ENCODE measurements at places on chromosomes 12 and 14.
A peak's percentile ranks its signal among the peaks of the same experiment; 100 is the strongest.

GRCh38 chr14:22418631-22419030, 170.4 kb downstream of the DAD1 start:
- no peak for DNase-seq

- DNase-seq = no peak
Measured at GRCh38 chr14:21043974-21044618, 1.9 kb downstream of the RNASE7 start.

DNA sequence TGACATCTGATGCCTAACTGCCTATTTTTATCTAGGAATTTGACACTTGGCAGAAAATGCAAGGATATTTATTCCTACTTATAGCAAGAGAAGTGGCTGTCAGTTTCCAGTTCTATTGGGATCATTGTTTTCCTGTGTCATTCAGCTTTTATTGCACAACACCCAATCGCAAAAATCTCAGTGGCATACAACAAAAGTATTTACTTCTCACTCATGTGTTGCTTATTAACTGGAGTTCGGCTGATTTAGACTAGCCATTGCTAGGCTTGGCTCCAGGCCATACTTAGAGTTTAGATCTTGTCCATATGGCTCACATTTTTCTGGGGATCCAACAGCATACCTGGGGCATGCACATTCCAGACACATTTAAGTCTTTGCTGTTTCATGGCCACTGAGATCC, 218.6 kb upstream of the SYT1 start:
- no peak for DNase-seq

GRCh38 chr14:21024585-21025370, at the start of gene NDRG2:
TSS of gene NDRG2 (minus strand) at chr14:21025061. CDS start at chr14:21023315, 1,746 bp downstream.
- DNase-seq = peak; percentile 98

DNA sequence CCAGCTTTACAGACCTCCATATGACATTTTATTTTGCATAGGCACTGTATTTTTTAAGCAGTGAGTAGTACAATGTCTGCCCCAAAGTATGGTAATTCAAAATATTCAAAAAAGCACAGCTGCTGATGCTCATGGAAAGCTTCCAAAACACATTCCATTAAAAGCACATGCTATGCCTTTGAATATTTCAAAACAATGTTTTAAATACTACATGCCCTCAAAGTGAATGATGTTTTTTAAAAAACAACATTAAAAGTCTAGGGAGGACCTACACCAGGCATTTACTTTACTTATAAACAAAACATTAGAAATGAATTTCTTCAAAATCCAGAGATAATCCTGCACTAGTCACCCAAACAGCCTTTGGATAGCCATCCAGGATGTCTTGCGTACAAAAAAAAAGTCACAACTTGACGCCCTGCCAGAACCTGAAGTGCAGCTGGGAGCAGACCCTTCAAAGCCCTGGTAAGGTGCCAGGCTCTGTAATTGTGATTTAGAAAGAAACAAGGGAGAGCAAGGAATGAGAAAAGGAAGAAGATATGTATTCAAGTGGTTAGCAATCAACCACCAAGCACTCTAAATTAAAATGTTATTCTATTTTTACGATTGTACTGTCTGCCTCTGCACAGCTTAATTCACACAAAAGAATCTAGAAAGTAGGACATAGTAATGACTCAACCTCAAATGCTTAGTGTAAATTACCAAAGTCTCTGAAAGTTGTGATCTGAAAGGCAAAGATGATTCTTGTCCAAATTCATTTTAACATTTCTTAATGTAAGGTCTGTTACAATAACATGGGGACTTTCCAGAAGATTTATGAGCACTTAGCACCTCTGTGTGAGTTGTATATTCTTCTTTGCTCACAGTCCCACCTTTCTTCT, 31.9 kb downstream of the CEP83 start:
- DNase-seq = no peak

DNA sequence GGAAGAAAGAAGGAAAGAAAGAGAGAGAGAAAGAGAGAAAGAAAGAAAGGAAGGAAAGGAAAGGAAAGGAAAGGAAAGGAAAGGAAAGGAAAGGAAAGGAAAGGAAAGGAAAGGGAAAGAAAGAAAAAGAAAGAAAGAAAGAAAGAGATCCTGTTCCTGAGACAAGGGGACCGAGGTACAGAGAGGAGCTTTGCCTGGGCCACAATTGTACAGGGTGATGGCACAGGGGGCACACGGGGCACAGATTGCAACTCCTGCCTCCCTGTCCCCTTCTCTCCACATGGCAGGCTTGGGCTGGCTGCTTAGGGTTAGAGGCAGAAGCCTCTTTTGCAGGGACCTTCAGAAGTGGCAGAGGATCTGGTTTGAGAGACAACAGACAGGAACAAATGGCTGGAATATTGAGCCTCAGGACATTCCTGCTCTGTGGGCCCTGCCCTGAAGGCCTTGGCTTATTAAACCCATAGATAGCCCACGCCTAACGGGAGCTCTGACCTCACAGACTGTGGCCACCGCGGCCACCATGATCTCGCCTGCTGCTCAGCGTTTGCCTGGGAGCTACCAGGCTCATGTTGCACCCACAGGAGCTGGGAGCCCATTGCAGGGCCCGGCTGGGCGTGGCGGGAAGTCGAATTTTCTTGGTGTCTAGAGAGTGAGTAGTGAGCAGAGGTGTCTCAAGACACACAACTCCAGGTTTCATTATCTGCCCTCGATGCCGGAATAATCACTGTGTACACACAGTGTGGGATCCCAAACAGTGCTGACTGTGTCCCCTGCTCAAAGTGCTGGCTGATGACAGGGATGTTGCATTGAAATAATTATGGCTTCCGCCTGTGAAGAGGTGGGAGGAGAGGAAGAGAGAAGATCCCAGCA, 147.9 kb upstream of the NCOR2 start:
- DNase-seq = no peak

DNA sequence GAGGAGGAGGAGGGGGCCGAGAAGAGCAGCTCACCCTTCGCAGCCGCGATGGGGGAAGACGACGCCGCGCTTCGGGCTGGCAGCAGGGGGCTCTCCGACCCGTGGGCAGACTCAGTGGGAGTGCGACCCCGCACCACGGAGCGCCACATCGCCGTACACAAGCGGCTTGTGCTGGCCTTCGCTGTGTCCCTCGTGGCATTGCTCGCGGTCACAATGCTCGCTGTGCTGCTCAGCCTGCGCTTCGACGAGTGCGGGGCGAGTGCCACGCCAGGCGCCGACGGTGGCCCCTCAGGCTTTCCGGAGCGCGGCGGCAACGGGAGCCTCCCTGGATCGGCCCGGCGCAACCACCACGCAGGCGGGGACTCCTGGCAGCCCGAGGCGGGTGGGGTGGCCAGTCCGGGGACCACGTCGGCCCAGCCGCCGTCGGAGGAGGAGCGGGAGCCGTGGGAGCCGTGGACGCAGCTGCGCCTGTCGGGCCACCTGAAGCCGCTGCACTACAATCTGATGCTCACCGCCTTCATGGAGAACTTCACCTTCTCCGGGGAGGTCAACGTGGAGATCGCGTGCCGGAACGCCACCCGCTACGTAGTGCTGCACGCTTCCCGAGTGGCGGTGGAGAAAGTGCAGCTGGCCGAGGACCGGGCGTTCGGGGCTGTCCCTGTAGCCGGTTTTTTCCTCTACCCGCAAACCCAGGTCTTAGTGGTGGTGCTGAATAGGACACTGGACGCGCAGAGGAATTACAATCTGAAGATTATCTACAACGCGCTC, 745 bp downstream of the TRHDE start:
- peak; percentile 37 for DNase-seq

DNA sequence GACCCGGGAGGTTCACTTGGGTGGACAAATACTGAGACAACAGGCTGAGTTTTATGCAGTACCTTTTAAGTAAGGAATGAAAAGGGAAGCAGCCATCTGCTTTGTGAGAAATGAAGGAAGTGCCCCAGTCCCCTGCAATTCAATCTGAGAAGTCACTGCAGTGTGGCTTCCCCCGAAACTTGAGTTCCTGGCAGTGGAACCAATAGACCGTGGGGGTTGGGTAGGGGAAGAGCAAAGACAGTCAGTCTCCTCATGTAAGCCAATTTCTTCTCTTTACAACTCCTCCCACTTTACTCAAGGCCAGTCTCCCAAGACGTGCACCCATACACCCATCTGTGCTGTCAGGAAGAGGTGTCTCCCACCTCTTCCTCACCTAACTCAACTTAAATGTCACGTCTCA, 206.5 kb downstream of the BCAT1 start:
- no peak for DNase-seq

DNA sequence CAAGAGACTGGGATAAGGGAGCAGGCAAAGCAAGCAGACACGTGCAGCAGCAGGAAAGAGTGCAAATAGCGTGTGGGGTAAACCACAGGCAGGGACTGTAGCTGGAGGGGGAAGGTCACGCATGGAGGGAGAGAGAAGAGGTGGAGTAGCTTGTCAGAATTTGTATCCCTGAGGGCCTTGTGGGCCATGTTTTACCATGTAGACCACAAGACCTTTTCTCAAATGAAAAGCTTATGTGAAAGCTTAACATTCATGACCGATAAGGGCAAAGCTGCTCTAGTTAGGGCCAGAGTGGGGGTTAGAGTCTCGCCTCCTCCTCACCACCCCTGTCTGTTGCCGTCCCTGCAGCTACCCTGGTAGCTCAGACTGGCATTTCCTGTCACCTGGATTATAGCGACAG, 152.9 kb upstream of the E2F7 start:
- no peak for DNase-seq

- no peak for DNase-seq
Measured at GRCh38 chr14:21923820-21924219, 250.2 kb upstream of the OR4E1 start.

- DNase-seq = no peak
Measured at GRCh38 chr12:110824342-110824741, 22.4 kb upstream of the CCDC63 start.

DNA sequence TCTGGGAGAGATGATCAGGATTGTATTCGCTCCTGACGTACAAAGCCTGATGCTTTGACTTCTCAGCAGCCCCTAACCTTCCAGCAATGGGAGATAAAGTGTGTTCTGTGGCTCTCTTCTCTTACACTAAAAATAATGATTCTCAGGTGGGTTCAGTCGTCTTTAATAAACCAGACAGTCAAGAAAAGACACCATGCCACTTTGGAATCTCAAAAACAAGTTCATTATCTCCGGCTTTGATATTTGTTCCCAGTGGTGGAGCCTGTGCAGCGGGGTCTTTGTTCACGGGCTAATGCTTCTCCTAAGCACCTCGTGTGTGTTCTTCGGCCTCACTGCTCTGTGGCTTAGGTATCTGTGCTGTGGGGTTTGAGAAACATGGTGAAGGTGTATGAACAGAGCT, 1.6 kb downstream of the ACVR1B start:
- DNase-seq = no peak

DNA sequence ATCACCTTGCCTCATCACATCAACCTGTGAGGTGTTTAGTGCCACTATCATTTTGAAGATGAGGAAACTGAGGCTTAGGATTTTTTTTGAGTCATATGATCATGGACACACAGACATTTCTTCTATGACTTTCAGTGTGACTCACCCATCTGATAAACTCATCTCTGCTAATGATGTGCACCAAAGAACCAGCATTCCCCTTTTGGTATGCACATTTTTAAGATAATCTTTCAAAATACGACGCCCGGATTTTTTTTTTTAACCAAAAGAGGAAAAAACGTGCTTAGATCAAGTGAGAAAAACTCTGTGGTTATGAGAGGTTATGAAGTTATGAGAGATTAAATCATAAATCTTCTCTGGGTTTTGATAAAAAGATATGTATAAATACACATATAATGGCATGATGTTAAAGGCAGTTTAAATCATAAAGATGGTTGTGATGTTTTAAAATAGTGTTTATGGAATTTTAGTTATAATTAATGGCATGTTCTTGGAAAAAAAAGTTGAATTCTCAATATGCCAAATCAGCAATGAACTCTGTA, 948.1 kb downstream of the TMTC2 start:
- no peak for DNase-seq

GRCh38 chr14:20306079-20306423, 300 bp upstream of the TTC5 start:
- DNase-seq = no peak

DNA sequence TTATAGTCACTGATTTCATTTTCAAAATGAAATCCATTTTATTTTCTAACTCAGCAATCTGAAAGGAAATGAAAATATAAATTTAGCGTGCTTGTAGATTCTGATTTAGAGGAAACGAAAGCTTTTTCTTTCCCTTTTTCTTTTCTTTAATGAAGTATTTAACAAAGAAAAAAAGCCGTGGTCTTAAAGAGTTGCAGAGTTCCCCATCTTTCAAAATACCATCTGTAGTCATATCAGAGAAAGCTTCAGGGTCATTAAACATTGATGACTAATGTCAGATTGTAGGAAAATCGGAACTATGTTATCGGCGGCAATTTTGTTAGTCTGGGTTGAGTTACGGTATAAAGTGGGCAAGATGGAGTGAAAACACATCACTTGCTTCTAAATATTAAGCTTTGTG, 32.3 kb downstream of the DRAM1 start:
- DNase-seq = no peak

DNA sequence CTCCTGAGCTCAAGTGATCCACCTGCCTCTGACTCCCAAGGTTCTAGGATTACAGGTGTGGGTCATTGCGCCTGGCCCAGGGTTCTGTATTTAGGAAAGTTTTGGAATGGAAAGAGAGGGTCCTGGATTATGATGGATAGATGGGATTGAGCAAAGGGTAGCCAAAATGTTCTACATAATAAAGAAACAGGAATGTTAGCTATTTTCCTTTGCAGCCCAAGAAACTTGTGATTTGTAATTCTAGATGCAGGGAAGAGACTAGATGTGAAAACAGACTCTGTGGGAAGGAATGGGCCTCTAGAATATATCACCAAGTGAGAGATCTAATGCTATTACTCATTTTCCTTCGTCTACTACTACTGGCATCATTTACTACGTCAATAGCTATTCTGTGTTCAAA, 29.6 kb upstream of the HELB start:
- no peak for DNase-seq

GRCh38 chr12:18158774-18159557, 69.0 kb upstream of the RERGL start:
- DNase-seq = peak; percentile 45

GRCh38 chr12:68977909-68978610, 45.1 kb upstream of the CPM start:
- DNase-seq = no peak

DNA sequence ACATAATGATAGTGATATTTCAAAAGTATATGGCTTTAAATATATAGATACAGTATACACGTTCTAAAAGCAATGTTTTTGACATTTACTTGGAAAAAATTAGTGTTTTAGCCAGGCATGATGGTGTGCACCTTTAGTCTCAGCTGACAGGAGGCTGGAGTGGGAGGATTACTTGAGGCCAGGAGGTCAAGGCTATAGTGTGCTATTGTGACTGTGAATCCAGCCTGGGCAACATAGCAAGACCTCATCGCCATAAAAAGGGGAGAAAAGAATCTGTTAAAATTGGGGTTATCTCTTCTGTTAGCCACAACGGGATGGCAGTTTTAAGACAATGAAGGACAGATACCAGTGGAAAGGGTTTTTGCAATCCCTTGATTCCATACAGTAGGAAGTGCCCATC, 95.2 kb downstream of the PLEKHA5 start:
- no peak for DNase-seq

GRCh38 chr12:57693317-57693658, 644 bp upstream of the OS9 start:
- no peak for DNase-seq

GRCh38 chr12:21696625-21697024, 39.0 kb upstream of the LDHB start:
- DNase-seq = no peak
